ENCODE measurements at places on chromosomes 12 and 14.
A peak's percentile ranks its signal among the peaks of the same experiment; 100 is the strongest.

- no peak for DNase-seq
Observed at GRCh38 chr14:89486505-89486904, 69.5 kb upstream of the FOXN3 start.

- no peak for DNase-seq
Observed at GRCh38 chr12:119369907-119370546, 35.5 kb downstream of the CCDC60 start.

DNA sequence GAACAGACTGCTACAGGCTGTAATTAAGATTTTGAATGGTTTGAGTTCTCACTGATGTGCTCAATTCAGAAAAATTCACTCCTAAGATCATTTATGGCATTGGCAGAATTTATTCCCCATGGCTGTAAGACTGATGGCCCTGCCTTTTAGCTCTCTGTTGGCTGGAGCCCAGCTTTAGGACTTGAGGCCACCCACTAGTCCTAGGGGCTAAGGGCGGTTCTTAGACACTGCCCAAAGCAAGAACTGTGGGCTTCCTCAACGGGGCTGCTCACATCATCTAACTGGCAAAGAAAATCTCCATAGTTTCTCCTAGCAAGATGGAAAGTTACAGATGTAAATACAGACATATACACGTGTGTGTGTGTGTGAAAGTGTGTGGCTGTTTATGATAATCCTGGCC lies 3.4 kb upstream of the CCER1 start:
- no peak for DNase-seq

DNA sequence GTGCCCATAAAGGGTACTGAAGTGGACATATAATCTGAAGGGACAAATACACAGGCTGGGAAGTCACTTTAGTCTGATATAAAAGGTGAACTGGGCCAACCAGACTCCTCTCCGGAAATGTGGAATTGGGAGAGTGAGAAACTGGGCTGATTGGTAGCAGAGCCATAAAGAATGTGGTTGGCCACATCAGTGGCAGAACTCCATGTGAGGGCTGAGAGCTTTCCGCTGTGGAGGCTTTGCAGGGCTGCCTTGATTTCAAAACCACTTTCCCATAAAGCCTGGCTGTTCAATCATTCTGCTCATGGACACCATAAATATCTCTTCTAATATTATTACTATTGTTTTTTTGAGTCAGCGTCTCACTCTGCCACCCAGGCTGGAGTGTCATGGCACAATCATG lies 220.3 kb downstream of the MON2 start:
- DNase-seq = no peak

GRCh38 chr12:70272510-70272909 lies 29.3 kb downstream of the CNOT2 start:
- no peak for DNase-seq

DNA sequence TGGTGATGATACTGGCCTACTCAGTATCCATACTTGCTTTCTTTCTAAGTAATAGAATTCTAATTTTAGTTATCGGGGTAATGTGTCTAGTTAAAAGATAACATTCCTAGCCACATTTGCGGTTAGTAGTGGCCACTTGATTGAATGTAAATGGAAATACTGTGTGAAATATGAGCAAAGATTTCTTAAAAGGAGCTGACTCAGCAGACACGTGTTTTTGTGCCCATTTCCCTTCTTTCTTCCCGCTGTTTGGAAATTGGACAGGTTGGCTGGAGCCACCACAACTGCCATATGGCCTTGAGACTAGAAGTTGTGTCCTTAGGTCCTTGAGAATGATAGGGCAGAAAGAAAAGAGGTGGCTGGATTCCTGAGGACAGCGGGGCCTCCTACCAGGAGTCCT lies 19.8 kb upstream of the DCD start:
- no peak for DNase-seq

- DNase-seq = no peak
Observed at GRCh38 chr12:47729233-47729632, 3.9 kb upstream of the ENDOU start.

DNA sequence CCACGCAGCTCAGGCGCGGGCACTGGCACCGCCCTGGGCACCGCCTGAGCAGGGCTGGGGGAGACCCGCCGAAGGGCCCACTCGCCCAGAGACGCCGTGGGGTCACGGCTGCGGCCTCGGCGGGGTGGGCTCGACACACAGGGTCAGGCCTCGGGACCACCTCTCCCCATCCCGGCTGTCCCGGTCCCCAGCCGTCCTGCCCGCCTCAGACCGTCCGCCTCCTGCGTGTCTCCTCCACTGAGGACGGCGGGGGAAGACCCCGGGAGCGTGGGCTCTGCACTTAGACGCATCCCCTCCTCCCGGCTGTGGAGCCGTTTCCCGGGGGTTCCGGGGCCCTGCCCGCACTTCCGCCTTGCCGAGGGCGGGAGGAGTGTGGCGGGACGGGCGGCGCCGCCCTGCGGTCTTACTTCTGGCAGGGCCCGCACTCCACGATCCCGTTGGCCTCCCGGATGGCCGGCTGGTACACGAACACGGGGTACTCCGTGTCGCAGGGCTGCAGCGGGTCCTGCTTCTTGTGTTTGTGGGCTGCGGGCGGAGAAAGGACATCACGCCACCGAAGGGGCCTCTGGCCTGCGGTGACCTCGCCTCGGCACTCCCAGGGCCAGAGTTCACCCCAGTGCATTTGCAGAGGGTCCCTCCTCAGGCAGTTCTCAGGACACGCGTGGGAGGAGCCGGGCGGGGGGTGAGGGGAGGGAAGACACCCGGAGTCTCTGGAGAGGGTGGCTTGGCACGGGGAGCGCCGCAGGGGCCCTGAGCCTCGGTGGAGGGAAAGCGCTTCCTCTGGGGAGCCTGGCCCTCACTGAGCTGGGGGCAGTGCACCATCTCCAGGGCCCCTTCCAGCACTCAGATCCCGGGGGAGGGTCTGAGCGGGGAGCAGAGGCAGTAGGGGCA lies 23.1 kb upstream of the LRTM2 start:
- DNase-seq = no peak

DNA sequence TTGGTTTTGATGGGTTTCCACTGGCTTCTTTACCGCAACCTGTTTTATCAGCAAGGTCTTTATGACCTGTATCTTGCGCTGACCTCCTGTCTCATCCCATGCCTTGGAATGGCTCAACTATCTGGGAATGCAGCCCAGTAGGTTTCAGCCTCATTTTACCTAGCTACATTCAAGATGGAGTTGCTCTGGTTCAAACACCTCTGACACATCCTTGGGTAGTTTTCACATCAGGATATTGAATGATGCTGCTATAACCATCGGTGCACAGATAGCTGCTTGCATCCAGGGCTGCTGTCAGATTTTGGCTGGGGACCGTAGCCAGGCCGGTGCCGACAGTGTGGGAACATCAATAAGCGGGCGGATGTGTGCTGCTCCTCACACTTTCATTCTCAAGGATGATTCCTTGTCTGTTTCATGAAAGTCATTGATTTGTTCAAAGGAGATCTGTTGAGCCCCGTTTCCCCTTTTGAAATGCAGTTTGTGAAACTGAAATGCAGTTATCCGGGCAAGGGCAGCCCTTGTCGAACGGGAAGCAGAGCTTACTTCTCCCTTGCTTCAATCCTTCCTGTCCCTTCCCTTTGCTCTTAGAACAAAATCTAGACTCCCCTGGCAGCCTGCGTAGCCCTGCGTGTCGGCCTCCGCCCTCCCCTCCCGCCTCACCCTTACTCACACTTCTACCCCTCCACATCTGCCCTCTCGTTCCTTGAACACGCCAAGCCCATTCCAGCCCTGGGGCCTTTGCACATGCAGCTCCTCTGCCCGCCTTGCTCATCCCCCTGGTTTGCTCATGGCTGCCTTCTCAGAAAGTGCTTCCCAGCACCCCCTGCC lies 49.2 kb upstream of the NCOR2 start:
- DNase-seq = no peak

DNA sequence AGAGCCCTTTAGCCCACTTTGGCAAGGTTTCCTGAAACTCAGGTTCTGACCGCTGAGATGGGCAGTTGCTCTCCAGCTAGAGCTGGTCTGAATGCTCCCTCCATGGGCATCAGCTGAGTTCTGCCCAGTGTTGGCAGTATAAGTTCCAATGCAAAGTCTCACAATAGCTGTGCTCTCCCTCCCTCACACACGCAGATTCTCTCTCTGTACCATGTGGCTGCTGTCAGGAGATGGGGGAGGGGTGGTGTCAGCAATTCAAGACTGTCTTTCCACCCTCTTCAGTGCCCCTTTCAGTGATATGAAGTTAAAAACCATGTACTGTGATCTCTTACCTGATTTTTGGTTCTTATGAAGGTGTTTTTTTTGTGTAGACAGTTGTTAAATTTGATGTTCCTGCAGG lies 164.3 kb upstream of the PLEKHA5 start:
- peak; percentile 9 for DNase-seq

- DNase-seq = no peak
Observed at GRCh38 chr12:77594366-77594765, 236.3 kb upstream of the NAV3 start.

- no peak for DNase-seq
Observed at GRCh38 chr12:94631058-94631457, 19.3 kb downstream of the TMCC3 start.

GRCh38 chr12:110073049-110073831 lies 24.9 kb upstream of the C12orf76 start:
- DNase-seq = no peak

GRCh38 chr14:60722107-60722356 lies 2.1 kb downstream of the SIX4 start:
- DNase-seq = no peak

- no peak for DNase-seq
Observed at GRCh38 chr12:94596596-94596995, 53.8 kb downstream of the TMCC3 start.

GRCh38 chr12:57460841-57461275 lies 1.3 kb downstream of the GLI1 start:
- DNase-seq = no peak

DNA sequence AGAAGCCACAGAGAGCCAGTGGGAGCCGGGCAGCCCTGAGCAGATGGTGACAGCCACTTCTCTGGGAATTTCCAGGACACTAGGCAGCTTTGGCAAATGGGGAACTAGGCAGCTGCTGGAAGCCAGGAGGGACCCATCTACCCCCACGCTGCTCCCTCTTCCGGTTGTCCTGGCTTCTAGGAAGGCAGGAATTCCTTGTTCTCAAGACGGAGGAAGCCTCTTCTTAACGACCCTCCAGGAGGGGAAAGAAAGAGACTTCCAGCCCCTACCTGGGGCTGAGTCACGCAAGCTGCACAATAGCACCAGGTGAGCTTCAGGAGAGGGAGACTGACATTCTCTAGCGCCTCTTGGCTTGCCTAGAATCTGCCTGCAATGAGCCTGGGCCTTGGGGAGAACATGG lies 141.5 kb downstream of the ANO2 start:
- no peak for DNase-seq

- DNase-seq = no peak
Observed at GRCh38 chr14:19801118-19801464, 2.5 kb upstream of the OR4N2 start.

GRCh38 chr14:69855180-69855832 lies 23.9 kb upstream of the SMOC1 start:
- no peak for DNase-seq

DNA sequence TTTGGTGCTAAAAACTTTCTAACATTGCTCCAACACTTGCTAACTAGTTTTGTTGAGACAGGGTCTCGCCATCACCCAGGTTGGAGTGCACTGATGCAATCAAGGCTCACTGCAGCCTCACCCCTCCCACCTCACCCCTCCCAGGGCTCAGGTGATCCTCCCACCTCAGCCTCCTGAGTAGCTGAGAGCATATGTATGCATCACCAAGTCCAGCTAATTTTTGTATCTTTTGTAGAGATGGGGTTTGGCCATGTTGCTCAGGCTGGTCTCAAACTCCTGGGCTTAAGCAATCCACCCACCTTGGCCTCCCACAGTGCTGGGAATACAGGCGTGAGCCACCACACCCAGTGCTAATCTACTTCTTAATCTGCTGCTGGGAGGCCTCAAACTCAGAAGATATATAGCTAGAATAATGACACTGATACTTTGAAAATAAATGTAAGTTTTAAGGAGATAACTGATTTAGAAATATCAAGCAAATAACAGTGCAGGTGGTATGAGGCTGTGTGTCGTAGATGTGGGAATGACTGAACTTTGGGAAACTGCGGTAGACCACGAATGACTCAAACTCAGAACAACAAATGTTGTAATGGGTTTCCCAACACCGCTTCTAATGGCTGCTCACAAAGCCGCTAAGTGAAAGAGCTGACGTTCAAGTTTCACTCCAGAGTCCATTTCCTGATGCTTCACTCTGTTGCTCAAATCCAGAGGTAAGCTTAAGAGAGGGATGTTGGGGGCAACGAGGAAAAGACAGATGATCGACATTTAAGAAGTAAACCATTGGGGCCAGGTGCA lies 10.0 kb downstream of the TMCC3 start:
- no peak for DNase-seq

DNA sequence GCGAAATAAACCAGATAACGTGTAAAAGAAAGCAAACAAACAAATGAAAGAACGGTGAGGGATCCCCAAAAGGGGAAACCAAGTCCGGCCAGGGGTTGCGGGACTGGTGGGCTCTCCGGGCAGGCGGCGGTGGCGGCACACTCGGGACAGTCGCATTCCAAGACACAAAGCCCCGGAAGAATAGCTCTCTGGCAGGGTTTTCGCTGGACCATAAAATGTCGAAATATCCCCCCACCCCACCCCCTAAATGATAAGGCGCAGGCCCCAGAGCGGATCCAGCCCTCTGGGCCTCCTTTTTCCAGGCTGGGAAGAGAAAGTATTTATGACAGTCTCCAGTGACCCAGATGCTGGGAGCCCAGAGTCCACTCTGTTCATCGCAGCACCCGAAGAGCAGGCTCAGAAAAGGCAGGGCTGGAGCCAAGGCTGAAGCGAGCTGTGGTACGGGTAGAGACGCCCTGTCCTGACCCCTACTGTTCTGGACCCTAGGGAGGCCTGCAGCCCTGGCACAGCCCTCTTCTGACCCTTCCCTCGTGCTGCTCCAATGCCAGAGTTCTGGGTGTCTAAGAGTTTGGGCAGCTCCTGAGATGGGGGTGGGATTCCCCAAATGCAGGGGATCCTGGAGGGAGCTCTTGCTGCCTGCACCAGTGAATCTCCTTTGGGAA lies 2.1 kb upstream of the HOXC8 start:
- DNase-seq = no peak

GRCh38 chr12:11067514-11067913 lies 5.4 kb upstream of the TAS2R46 start:
- DNase-seq = no peak
